ENCODE measurements at places on chromosomes 6 and 20.

DNA sequence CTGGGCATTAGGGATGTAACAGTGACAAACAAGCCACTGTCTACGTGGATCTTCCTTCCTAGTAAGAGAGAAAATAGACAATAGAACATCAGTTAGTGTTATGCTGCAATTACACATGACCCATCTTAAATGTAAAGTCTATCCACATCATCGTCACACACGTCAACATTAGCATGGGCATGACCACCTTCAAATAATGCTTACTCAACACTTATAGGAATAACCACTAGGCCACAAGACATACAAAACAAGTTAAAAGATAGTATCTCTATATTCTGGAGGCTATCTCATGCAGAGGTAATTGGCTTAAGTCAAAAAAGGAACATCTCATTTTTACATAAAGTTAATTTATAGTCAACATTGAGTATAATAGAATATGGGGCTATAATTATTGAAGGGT, 156.5 kb downstream of the MOXD1 start:
- no peak for DNase-seq

- no peak for DNase-seq
Measured at GRCh38 chr6:41097467-41098090, 24.8 kb downstream of the NFYA start.

DNA sequence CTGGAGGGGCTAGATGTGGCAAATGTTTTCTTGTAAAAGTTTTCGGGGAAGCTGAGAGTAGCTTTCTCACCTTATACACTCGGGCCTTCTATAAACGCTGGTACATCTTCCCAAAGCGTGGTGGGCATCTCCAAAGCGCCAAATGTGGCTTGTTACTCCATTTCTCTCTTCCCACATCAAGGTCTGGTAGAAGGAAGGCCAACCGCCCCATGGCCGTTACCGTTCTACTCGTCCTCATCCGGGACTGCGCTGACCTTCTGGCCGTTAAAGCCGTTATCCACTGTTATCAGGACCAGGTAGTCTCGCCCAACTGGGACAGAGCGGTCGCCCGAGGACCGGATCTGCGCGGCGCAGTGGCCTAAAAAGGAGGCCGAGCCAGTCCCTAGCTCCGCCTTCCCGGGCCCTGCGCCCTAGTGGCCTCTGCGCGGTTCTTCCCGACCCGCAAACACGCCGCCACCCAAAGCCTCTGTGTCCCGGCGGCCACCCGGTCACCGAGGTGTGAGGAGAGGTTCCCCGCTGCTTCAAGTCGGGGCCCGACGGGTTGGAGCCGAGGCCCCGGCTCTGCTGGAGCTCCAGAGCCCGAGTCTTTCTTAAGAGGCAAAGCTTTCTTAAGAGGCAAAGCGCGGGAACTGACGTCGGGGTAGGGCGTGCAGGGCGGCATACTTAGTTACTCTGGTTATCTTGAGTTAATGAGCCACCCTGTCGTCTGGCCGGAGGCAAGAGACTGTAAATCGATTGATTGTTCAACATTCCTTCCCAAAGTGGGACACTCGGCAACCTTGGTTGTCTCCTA, 90.5 kb downstream of the GPX5 start:
- no peak for DNase-seq

DNA sequence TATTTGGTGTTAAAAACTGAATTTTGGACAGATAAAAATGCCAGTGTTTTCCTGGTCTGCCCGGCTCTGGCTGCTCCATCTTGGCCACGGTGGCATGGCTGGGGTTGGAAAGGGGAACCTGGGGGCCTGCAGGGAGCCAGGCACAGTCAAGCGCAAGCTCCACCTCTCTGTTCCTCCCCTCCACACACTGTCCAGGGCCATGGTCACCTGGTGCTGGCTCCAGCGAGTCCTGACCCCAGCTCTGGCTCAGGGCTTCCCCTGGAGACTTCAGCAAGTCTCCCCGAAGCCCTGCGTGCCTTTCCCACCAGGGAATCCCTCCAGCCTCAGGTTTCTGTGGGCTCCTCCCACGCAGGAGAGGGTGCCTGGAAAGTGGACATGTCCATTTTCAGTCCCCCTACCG, 298.5 kb downstream of the QKI start:
- DNase-seq = no peak

DNA sequence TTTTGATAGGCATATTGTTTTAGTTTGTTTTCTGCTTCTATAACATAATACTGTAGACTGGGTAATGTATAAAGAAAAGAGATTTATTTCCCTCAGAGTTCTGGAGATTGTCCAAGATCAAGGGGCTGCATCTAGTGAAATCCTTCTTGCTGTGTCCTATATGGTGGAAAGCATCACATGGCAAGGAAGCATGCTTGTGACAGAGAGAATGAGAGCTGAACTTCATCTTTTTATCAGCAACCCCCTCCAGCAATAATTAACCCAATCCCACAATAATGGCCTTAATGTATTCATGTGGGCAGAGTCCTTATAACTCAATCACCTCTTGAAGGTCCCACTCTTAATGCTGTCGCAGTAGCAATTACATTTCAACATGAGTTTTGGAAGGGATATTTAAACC, 141.4 kb downstream of the CENPW start:
- no peak for DNase-seq
